ENCODE measurements at places on chromosomes 1 and 21.

GRCh38 chr1:65109487-65109886, 38.5 kb upstream of the AK4 start:
- no peak for DNase-seq

DNA sequence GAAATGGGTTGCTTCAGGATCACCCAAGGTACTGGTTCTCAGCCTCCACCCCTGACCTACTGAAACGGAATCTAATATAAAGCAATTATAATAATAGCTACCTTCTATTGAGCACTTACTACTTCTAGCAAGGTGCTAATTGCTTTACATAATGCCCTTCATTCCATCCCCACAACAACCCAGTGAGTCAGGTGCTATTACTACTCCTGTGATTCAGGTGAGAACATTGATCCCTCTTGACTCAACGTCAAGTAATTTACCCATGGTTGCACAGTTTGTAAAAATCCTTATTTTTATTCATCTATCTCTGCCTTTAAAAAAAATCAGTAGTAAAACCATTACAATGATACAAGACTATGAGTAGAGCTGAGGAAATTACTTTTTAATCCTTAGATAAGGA, 85.2 kb downstream of the UCHL5 start:
- DNase-seq, result no peak

- DNase-seq, result no peak
Measured at GRCh38 chr1:75124510-75124909, 9.7 kb upstream of the LHX8 start.

GRCh38 chr1:1063945-1064831, 9.9 kb downstream of the RNF223 start:
- DNase-seq, result no peak

Measured in C1 segment of cervical spinal cord (tissue), 14 donors.